ENCODE measurements at places on chromosomes 13 and 19.

DNA sequence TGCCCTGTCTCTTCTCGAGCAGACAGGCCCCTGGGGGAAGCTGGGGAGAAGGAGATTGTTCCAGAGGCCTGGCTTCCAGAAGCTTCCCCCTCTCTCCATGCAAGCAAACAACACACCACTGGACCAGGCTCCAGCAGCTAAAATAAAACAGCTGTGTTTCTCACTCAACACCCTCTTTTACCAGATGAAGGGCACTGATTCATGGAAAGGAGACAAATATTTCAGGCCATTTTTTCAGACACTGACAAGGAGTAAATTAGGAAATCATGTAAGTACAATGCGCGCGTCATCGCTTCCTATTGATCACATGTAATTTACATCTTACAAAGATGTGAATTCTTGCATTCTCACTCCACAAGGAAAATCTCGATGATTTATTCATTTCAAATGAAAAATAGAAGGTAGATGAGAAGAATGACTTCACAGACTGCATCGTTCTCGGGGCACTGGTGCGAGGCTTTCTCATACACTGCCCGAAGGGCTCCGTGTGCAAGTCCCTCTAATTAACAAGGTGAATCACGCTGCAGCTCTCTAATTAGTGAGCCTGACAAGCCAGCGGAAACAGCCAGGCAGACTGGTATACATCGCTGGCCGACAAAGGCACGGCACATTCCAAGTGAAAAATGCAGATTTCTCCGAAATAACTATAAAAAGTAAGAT lies 153.6 kb downstream of the KCTD15 start:
- no peak for DNase-seq

DNA sequence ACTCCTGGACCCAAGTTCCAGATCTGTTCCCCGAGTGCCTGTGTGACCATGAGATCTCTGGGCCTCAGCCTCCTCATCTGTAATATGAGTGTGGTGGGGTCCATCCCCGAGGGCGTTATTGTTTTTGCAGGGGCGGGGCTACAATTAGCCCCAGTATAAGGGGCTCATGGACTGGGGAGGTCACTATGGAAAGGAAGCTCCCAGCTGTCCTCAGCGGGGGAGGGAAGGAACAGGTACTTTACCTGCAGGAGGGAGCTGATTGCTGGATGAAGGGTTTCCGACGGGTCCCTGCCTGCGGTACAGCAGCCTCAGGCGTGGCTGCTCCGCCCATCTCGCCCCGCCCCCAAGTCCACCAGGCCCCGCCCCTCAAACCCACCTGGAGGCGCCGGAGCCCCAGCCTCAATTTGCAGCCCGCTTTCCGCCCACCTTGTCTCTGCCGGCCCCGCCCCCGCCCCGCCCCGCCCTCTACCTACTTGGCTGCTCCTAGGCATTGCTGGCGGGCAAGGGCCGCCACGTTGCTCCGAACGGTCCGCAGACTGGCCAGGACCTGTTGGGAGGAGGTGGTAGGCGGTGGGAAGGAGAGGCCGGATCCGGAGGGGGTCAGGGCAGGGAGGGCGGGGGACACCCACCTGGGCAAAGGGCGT lies 5.5 kb downstream of the PDE4C start:
- DNase-seq, result no peak

- DNase-seq, result no peak
Measured at GRCh38 chr19:32675720-32676185, at the start of gene RGS9BP. TSS of gene RGS9BP (plus strand) at chr19:32675848. CDS start at chr19:32676264, 416 bp downstream.

- peak; percentile 91 for DNase-seq
Measured at GRCh38 chr19:34999498-35000337, at the start of gene GRAMD1A. TSS of gene GRAMD1A (plus strand) at chr19:35000323. CDS start at chr19:35000479, 156 bp downstream.

- no peak for DNase-seq
Measured at GRCh38 chr19:40571005-40571318, 5.7 kb upstream of the SHKBP1 start.

- DNase-seq, result no peak
Measured at GRCh38 chr13:50352720-50353480, 337.7 kb downstream of the KCNRG start.

DNA sequence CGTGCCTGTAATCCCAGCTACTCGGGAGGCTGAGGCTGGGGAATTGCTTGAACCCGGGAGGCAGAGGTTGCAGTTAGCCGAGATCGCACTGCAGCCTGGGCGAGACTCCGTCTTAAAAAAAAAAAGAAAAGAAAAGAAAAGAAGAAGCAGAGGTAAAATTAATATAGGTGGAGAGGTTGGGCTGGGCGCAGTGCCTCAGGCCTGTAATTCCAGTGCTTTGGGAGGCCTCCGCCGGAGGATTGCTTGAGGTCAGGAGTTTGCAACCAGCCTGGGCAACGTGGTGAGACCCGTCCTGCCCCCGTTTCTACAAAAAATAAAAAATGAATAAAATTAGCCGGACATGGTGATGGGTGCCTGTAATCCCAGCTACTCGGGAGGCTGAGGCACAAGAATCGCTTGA lies 912 bp upstream of the TUBA3C start:
- DNase-seq, result no peak

- DNase-seq, result no peak
Measured at GRCh38 chr13:104160536-104160935, 1094.3 kb upstream of the SLC10A2 start.

- no peak for DNase-seq
Measured at GRCh38 chr19:22422211-22422610, at the start of gene ZNF98. TSS of gene ZNF98 (minus strand) at chr19:22422346. CDS start at chr19:22422224, 122 bp downstream.

DNA sequence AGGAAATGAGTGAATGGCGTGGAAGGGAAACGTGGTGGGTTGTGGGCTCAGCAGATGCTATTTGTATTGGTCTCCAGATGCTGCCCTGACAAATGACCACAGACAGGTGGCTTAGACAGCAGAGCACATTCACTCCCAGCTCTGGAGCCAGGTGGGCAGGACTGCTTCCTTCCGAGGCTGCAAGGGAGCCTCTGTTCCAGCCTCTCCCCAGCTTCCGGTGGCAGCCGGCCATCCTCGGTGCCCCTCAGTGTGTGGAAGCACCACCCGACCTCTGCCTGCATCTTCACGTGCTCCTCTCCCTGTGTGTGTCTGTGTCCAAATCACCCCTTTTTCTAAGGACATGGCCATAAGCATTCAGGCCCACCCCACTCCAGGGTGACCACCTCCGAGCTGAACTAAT lies 105.1 kb downstream of the SOX1 start:
- DNase-seq, result no peak

- no peak for DNase-seq
Measured at GRCh38 chr19:43639519-43640423, at the start of gene CADM4. TSS of gene CADM4 (minus strand) at chr19:43639850. CDS start at chr19:43639790, 60 bp downstream.

DNA sequence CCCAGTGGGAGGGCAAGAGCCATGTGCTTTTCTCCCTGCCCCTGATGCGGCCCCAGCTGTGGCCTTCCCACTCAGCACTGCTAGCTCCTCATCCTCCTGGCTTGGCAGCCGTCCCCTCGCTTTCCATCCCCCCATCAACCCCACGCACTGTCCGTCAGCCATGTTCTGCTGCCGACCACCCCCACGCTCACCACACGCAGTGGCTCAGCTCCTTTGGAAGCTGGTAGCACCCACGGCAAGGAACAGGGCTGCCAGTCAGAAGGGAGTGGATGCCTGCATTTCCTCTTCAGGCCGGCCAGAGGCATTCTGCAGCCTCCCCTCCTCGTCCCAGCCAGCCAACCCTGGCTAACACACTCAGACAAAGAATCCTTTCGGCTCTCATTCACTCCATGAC lies 6.3 kb downstream of the CALM3 start:
- DNase-seq, result no peak

- DNase-seq, result peak; percentile 50
Measured at GRCh38 chr19:4186087-4186993, 3.9 kb downstream of the ANKRD24 start.

DNA sequence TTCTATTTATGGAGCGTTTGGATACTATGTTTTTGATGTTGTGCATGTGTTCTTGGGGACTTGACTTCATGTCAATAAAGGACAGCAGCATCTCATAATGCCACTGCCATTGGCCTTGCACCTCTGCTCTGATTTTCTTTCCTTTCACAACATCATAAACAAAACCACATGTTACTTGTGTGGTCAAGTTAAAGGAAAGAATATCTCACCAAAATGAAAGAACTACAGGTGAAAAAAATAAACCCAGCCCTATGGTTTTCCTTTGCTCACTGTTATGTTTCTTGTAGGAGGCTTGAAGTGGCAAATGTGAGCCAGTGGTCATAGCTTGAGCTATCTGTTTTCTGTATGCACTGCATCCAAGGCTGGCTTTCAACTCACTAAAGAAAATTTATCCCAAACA lies 240.4 kb downstream of the KCNRG start:
- no peak for DNase-seq

DNA sequence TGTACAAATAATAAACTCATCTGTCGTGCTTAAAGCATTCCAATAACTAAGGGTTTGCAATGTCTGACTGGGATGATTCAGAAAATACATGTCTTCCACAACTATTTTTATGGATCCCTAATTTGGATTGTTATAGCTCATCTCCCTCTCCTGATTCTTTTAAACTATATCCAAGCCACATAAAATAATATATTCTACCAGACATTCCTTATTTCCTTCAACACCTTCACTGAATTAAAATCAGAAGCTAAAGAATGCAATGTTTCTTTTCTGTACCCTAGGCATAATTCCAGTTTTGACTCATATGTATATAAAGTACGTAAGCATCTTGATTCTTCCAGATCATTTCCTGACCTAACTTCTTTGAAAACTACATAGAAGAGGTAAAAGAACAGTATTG lies 420.4 kb downstream of the EFNB2 start:
- no peak for DNase-seq

GRCh38 chr13:19888799-19889198 lies 25.4 kb upstream of the ZMYM5 start:
- DNase-seq, result no peak

Data from right kidney (tissue), 9 donors.